ENCODE measurements at places on chromosomes 1 and 21. TPM values are rescaled to one million over a fixed set of nuclear protein-coding genes. Genes with fewer than 3 reads are reported as not detected.
A peak's percentile ranks its signal among the peaks of the same experiment; 100 is the strongest.

COL11A1 gene
- total RNA-seq, result not detected

CTH gene
- 4.8 TPM for total RNA-seq

DISP3 gene
- 0.48 TPM for total RNA-seq

OR2T2 gene
- not detected for total RNA-seq

GSTM1 gene
- total RNA-seq, result 5.4 TPM

SNX7 gene
- total RNA-seq, result 81.5 TPM

DNA sequence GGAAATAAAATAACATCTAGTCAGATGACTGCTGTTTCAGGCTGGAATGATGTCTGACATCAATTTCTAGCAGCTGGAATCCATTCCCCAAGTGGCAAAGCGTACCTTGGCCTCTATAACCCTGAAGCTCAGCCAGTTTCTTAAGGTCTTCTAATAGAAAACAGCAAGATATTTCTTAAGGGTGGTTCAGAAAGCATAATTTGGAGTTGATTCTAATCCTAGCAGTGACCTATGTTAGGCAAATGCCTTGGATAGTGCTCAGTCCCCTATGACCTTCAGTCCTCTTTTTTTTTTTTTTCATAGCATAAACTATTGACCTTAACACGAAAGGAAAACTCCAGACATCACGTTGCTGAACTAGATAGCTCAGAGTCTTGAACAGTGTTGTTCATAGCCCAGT is 56.5 kb downstream of the LAMC2 start:
- no peak for DNase-seq

GRCh38 chr21:27466140-27466539 is 499.3 kb upstream of the ADAMTS5 start:
- no peak for DNase-seq

DNA sequence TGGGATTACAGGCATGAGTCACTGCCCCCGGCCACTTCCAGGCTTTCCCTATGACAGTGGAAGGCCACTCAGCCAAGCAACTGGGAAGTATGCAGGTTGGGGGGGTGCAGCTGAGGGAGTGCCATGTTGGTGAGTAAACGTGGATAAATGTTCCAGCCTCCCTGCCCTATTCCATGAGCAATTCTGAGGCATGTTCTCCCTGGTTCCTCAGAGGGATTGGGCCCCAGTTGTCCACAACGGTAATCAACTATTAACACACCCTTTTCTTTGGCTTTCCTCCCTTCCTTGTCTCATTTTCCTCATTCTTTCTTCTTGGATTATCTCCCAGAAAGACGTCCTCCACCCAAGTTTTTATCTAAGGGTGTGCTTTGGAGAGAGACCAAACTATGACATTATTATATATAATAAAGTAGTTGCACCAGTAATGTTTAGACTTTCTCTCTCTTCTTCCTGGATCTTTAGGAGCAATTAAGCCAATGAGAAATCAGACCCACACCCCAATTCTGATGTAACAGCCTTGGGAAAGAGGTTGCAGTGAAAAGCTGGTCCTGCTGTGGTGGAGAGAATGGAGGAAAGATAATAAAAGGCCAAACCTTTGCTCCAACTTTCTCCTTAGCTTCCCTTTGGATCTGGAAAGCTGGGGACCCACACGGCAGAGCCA is 6.8 kb upstream of the SLAMF9 start:
- DNase-seq, result peak; percentile 27

DNA sequence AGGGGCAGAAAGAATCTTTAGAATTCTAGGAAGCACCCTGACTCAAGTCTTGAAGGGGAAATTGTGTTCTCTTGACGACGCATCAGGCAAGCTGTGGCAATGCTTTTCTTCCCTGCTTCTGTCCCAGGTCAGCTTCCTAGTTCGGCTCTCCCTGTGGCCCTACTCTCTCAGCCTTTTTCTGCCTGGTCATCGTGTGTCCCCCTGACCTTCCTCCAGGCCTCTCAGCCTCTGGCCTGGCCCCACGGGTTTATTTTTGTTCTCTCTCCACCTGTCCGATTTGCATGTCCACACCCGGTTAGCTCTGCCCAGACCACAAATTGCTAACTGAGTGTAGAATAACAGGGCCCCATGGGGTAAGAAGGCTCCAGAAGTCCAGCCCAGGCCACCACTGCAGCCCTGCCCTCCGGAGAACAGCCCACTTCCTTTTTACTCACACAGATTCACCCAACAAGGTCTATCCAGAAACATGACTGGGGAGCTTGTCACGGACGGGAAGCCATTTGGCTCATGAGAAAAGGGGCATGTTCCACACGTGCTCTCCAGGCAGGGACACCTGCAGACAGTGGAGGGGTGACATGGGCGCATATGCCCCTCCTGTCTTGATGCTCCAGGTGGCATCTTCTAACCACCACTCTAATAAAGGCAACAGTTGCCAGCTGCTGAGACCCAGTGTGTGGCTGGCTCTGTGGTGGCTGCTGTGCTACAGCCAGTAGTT is 9.8 kb downstream of the KCNN3 start:
- peak; percentile 79 for DNase-seq

- DNase-seq, result no peak
Observed at GRCh38 chr1:36606641-36607262, 124.0 kb upstream of the CSF3R start.

- no peak for DNase-seq
Observed at GRCh38 chr1:207259391-207259790, 62.1 kb upstream of the CD55 start.

- DNase-seq, result peak; percentile 91
Observed at GRCh38 chr21:39660191-39660980, 47.6 kb downstream of the B3GALT5 start.

DNA sequence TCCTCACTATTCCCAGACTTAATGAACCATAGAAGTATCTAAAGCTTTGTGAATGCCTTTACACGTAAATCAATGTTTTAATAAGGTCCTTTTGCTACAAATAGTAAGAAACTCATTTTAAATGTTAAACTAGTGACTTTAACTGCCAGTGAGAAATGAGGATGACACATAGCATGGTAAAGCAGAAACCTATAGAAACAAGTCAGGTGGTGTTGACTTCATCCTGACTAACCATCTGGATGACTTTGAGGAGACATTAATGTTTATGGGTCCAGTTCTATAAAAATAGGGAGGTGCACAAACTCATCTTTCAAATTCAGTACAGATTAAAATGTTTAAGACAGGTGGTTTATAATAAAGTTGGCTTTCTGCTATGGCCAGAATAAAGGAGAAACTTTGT is 85.4 kb downstream of the COLGALT2 start:
- no peak for DNase-seq

- no peak for DNase-seq
Observed at GRCh38 chr1:18588093-18588492, 42.6 kb upstream of the PAX7 start.

DNA sequence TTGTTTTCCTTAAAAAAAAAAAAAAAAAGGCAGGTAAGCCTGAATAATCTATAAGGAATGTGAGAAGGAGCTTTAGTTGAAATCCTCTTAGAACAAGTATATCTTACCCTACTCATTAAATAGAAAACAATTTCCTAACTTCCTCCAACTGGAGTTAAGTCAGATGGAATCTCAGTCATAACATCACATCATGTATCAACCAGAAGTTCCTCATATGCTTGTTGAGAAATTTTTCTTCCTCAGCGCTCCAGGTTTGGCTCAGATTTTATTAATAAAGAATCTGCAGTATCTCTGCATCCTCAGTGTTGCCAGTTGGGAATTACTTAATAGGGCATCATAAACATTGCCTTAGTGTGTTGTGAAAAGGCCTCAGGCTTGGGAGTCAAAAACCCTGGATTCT is 37.6 kb downstream of the DUSP10 start:
- DNase-seq, result no peak

Data from Daoy (cell line).